Astrocyte (in vitro differentiated cells and primary cell): ENCODE measurements at places on chromosomes 4 and X.

DNA sequence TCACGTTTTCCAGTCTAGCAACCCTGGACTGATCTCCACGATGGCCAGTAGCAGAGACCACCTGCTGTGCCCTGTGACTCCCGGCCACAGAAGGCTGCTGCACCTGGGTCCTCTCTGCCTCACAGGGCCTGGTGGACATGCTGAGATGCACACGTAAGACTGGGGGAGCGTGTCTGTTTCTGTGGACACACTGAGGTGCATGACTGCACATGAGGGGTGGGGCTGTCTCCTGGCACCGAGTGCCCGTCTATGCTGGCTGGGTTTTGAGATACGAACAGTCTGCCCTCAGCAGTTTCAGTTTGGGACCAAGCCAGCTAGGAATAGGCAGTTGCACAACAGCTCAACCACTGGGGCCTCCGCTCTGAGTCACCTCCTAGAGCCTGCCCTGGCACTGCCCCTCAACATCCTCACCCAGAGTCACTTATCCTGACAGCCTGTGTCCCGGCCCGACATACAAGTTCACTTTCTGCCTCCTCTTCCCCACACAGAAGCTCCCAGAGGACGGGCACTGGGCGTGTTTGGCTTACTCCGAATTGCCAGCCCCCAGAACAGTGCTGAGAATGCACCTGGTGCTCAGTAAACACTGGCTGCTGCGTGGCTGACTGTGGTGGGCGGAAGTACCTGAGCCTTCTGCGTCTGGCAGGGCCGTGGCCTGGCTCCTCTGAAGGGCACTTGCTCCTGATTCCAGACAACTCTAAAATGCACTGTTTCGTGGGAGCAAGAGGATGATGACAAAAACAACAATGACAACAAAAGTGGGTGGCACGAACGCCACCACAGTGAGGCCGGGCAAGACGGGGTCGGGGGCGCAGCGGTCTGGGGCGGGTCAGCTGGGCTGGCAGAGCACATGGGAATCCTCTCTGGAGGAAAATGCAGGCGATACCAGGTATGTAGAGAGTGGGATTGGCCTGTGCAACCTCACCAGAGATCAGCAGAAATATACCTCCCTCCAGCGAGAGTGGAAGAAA lies 30.9 kb downstream of the RNF212 start:
- DNase-seq = peak; percentile 59

DNA sequence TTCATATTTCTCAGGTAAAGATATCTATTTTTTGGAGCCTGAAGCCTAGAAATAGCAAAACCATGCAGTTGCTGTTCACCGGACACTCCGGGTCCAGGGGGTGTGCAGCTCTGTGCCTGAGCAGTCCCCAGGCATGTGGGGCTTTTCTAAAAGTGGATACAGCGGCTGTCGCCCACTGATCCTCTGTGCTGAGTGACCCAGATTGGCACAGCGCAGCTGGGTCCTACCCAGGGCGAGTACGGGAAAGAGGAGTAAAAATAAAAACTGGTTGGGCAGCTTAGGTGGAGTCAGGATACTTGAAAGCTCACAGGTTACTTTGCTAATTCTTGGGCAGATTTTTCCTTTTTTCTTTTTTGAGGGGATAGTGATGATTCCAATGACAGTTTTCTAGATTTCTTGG lies 118.8 kb downstream of the UCHL1 start:
- DNase-seq = no peak

- no peak for DNase-seq
These were observed 82.5 kb upstream of the STX18 start for GRCh38 chr4:4624276-4624897.

- no peak for DNase-seq
These were observed 32.4 kb upstream of the TMEM131L start for GRCh38 chr4:153433754-153434105.

DNA sequence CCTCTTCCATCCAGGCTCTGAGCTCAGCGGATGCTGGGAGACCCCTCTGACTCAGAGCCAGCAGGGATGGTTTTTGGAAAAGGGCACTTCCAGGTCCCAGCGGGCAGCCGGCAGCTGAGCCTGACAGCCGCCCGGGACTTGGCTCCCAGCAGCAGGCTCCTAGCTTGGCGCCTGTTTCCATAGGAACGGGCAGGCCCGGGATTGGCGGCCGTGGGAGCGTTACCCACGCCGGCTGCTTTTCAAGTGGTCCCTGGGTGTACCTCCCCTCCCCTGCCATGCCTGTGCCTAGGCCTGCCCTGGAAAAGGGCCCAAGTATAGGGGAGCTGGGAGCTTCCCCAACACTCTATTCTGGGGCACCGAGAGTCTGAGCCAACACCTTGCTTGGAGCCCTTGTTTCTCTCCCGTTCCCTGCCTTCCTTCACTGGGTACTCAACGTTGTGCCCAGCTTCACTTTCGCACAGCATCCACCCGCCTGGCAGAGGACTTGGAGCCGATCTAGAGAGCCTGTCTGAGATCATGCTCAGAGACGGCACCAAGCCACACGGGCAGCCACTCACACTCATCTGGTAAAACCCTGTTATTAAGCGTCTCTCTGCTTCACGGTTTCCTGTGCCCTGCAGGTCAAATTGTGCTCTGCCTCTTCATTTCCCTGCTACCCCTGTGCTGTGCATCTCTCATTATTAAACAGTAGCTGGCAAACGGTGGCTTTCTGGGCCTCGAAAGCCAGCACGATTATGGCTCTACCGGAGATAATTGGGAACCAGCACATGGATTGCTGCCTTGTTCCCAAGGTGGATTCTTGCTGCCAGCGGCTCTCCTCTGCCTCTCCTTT lies 521.5 kb downstream of the BCOR start:
- DNase-seq = no peak

DNA sequence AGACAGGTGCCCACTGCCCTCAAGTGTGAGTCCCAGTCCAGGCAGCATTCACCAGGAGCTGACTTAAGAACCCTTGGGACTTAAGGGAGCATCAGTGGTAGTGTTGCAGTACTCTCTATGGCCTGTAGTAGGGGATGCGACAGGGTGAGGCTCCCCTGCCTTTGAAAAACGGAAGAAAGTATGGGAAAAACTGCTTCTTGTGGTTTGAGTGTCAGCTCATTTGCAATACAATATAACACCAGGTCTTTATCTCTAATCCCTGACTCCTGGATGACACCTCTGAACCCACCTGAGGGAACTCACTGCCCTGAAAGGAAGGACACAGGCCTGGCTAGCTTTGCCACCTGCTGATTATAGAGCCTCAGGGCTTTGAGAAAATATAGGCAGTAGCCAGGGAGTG lies 176.0 kb downstream of the SMARCA1 start:
- no peak for DNase-seq

DNA sequence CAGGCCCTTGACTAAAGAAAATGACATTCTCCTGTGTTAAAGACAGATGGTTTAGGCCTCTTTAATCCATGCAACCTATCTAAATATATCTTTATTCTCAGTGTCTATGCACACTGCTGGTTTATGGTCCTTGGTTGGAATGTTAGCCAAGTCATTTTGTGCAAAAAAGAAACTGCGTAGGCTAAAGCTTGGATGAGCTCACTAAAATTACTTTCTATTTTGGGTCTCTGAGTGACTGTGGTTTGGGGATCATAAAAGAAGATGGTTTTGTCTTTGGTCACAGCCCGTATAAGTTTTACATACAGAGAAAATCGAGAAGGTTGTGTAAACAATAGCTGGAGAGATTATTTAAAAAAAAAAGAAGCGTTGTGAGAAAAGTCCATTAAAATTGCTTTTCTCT lies 443.6 kb downstream of the UBE2NL start:
- no peak for DNase-seq

DNA sequence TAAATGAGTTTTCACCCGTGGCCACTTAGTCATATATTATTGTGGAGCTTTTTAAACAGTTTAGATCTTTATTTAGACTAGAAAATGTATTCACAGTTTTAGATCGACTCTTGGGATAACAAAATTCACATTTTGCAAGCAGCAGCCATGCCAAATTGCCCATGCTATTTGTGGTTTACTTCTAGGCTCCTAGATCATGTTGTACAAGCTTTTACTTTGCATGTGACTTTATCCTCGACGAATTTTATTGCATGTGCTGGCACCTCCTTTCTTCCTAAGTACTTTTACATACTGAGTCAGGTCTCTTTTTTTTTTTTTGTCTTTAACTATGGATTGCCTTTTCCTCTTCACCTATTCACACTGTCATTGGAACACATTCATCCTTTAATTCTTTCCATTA lies 23.2 kb downstream of the BBS12 start:
- no peak for DNase-seq

GRCh38 chr4:38163216-38164006 lies 203.2 kb downstream of the PTTG2 start:
- DNase-seq = peak; percentile 83

- peak; percentile 80 for DNase-seq
These were observed 17.3 kb downstream of the COQ2 start for GRCh38 chr4:83267121-83267829.

DNA sequence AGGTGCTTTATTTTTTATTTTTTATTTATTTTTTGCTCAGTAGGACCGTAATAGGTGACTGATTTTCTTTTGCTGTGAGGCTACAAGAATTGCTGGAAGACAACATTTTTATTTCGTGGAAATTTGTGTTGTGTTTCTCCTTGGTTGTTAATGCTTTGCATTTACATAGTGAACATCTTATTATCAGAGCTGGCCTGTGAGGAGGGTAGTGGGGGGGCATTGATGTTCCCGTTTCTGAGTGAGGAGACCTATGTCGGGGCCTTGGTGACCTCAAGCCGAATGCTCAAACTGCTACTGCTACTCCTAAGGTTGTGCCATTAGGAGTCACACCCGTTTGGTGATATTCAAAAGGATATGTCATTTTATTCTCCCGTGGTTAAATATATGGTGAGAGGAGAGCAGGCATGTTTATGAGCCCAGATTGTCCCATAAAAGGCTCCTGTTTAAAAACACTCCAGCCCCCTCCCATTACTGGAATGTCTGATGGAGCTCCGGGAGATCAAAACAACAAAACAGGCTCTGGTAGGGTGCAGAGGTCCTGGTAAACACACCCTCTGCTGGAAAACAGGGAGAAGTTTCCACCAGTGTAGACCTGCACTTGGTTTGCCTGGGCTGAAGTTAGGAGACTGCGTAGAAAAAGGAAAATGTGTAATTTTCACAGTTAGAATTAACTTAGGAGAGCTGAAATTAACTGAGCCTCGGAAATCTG lies 5.6 kb downstream of the PDGFRA start:
- no peak for DNase-seq

DNA sequence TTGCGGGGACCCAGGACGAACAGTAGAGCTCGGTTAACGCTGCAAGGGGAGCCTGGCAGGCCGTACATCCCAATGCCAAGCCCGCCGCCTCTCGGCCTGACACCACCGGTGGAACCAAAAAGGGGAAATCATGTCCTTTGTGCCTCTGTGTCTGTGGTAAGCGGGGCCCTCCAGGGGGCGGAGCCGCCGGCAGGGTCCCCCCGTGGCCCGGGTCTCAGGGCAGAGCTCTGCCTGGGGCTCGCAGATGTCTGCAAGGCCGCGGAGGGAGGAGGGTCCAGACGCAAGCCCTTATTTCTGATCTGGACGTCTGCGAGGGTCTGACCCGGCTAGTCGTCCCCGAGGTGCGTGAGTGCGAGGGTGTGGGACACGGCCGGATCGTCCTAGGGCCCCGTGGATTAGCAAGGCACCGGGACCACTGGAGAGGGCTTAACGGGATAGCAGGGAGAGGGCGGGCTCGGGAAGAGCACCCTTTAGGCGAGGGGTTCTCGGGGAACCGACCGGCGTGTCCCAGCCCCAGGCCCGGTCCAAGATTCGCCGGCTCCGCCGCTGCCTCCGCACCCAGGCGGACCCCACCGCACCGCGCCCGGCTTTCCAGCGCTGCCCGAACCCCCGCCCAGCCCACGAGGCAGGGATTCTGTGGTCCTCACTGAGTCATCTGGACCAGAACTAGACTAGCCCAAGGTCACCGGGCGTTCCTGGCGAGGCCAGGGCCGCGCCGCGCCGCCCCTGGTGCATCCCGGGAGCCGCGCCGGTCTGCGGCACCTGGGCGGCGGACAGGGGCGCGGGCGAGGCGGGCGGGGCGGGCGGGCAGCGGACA lies 863 bp upstream of the FAM193A start:
- DNase-seq = peak; percentile 11

DNA sequence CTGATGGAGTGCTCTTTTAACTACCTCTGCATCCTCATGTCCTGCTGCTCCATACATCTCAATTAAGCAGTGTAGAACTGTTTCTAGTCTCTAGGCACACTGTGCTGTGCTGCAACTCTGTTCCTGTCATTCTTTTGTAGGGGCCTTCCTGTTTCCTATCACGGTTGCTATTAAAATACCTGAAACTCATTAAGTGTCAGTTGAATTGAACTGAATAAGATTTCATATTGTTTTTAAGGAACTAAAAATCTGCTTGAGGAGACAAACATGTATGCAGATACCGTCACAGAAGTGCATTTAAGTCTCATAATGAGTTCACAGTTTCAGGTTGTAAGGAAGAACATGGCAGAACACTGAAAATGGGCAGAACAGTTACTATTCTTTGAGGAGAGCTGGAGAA lies 170.1 kb downstream of the LARP7 start:
- DNase-seq = no peak

DNA sequence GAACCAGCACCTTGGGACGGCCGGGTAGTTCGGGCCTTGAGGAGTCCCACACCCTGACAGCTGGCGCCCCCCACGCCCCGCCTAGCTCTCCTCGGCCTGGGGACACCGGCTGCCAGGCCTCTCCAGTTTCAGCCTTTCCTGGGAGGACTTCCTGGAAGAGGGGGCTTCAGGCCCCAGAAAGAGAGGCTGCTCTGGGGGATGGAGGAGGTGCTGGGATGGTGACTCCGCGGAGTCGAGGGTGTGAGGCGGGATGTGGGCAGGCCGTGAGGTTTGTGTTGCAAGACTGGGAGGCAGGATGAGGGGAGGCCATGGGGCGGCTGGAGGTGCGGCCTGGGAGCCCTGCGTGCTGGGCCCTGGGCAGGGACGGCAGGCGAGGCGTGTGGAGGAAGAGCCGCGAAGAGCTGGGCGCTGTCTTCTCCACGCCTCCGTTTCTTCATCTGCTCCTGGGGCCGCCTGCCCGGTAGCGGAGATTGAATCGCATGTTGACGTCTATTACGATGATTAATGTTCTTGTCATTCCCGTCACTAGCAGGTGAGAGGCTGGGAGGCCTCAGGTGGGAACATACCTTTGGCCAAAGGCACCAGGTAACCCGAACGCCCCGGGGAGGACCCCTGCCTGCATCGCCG lies 918 bp upstream of the FGFRL1 start:
- DNase-seq = peak; percentile 58

DNA sequence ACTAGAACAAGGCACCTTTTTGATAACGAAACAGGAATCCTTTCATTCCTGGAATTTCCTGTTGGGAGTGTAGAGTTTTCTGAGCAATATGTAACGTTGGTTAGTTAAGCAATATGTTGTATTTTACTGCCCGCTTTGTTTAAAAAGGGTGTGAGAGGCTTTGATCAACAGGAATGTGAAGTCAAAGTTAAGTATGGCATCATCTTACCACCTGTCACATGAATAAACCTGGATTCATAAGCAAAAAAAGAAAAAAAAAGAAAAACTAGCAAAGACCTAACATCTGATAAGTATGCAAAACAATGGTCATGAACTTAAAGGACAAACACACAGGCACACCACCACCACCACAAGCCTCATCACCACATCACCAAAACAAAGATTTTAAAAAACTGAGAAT lies 7.1 kb upstream of the CXCL5 start:
- no peak for DNase-seq

GRCh38 chr4:17704020-17704650 lies 77.3 kb downstream of the FAM184B start:
- DNase-seq = no peak

GRCh38 chrX:38861489-38861888 lies 60.2 kb downstream of the MID1IP1 start:
- no peak for DNase-seq
